ENCODE measurements at places on chromosomes 13 and 19.

GRCh38 chr19:19406878-19407632, 1.6 kb downstream of the GATAD2A start:
- DNase-seq = no peak

DNA sequence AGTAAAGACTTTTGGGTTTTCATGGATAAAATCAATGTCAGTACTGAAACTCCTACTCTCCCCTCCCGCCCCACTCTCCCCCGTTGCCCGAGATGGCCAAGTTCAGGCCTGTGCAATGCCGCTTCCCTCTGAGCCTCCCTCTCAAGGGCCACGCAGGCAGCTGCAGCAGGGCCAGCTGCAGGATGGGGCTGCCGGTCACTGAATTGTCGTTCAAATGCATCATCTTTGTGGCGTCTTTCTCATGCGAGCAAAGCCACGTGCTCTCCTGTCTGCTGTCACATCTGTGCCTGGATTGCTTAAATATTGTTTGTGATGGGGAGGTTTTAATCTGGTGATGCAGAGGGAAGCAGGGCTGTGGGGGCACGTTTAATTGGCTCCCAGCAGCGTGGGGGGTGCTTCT, 26.6 kb downstream of the SHISA2 start:
- DNase-seq = no peak

DNA sequence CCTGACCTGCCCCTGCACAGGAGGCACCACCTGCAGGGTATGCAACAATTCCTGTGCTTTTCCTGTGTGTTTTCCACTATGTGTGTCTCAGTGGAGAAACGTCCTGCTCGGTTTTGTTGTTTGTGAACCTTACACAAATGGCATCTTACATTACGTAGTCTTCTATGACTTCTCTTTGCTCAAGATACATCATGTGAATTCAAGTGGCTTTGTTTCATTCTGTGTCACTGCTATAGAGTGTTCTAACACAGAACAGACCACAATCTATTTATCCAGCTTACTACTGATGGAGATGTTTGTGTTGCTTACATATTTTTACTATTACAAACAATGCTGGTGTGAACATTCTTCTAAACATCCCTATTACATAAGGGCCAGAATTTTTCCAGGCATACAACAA, 97.7 kb downstream of the ANKRD10 start:
- DNase-seq = no peak

DNA sequence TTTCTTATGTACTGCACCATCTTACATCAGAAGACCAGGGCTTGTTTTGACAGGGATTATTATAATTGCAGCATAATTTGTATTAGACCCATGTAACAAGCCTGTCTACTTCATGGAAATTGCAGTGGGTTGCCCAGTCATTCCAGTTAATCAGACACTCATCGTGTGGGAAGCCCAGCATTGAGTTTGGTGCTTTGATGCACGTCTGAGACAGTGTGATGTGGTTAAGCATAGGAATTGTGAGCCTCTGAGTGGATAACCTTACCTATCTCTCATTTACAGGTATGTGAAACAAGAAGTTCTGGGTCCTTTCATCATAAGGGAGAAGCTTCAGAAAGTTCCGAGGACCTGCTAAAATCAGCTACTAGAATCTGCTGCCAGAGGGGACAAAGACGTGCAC, 12.8 kb downstream of the RGCC start:
- DNase-seq = no peak

DNA sequence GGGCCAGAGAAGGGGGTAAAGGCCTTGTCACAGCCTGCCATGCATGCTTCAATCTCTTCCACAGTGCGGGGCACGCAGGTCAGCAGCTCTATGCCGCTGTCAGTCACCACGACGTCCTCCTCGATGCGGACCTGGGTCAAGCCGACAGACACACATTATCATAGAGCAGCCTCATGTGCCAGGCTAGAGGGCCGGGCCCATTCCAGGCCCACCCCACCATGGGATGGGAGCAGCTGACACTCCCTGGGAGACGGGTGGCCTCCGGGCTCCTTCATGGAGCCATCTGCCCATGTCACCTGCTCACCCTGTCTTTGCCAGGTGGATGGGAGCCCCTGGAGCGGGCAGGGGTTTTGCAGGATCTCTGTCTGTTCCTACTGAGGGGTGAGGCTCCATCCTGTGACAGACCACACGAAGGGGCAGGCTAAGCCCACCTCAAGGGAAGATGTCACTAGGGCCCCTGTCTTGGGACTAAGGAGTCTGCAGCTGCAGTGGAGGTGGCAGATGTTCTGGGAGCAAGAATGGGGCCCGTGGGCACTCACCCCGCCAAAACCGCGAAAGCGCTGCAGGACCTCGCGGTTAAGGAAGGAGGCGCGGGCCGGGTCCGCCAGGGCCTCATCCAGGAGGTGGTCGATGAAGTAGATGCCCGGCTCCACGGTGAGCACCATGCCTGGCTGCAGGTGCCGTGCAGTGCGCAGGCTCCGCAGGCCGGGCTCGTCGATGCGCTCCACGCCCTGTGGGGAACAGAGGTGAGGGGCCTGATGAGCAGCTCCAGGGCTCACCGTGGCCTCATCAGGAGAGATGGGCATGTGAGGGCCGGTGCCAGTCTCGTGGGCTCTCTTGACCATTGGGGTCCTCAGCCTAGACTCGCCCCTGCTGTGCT, 14.1 kb downstream of the CEBPG start:
- DNase-seq = no peak

- DNase-seq = no peak
Observed at GRCh38 chr19:16446724-16447368, 24.9 kb downstream of the EPS15L1 start.

- DNase-seq = no peak
Observed at GRCh38 chr13:32028711-32029110, 2.9 kb upstream of the FRY start.

GRCh38 chr19:19528721-19529490, at the start of gene YJEFN3:
Gene YJEFN3 (plus strand): TSS chr19:19528911. CDS start chr19:19528933, 22 bp downstream.
- DNase-seq = no peak

DNA sequence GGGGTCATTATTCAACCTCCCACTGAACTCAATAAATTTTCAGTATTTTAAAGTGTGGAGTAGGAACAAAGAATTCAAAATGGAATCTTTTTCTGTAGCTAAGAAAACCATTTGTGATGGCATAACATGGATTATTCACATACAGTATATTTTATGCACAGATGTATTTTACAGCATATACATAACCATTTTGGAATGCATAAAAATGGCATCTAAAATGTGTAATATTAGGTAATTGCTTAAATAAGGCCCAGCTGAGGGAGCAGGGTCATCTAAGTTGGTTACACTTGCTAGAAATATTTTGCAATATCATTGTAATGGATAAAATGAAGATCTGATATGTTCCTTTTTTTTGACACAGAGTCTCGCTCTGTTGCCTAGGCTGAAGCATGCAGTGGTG, 146.9 kb downstream of the LMO7 start:
- DNase-seq = no peak

GRCh38 chr19:16266586-16266942, 58.1 kb upstream of the KLF2 start:
- no peak for DNase-seq

Data from CMK (cell line).